Activated naive CD8-positive, alpha-beta T cell treated with anti-CD3 and anti-CD28 coated beads, Interleukin-2, amount 10 ng/mL, durations not matched to agents 7 days and 5 days (primary cell): ENCODE measurements at places on chromosomes 12 and 14.

DNA sequence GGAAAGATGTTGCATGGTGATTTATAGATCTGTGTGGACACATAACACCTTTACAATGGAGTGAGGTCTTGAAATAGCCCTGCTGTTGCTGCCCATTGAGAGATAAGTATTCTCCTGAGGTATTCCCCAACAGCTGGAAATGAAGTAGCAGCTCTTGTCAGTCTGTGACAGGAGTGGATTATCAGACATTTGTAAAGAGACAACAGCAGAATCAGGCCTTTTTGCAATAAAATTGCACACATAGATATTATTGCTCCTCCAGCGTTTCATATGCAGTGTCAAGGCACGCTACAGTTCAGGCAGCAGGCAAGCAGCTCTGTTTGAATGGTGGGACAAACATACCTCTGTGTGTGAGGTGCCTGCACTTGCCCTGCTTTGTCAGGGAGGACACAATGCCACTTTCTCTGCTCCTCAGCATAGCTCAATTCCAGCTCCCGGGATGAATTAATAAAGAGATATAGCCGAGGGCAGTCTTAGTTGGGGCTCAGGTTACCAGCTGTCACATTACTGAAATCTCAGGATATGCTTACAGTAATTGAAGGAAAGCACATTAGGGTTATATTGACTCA is 49.4 kb downstream of the BICD1 start:
- DNase-seq = no peak

DNA sequence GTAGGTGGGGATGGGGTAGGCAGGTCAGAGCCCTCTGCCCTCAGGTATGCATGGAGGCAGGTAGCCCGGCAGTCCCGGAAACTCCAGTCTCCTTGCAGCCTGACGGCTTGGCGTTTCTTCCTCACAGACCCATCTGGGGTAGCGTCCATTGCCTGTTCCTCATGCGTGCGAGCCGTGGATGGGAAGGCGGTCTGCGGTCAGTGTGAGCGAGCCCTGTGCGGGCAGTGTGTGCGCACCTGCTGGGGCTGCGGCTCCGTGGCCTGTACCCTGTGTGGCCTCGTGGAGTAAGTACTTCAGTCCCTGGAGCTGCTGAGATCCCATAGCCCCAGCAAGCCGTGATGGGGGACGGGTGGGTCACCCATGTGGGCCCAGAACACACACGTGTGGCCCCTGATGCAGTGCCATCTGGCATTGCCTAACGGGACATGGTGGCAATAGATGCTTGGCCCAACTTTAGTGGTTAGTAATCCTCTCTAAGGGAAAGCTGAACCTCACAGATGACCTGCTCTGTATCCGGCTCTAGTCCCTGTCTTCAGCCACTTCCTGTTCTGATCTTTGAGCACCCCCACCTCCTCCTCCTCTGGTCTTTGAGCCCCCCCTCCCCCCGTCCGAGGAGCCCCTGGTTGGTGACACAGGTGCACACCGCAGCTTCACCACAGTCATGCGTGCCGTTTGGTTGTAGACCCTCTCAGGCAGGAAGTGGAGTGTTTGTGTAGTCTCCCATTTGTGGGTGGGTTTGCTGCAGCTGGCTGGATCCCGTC is 3.7 kb downstream of the SIVA1 start:
- peak; percentile 64 for DNase-seq

DNA sequence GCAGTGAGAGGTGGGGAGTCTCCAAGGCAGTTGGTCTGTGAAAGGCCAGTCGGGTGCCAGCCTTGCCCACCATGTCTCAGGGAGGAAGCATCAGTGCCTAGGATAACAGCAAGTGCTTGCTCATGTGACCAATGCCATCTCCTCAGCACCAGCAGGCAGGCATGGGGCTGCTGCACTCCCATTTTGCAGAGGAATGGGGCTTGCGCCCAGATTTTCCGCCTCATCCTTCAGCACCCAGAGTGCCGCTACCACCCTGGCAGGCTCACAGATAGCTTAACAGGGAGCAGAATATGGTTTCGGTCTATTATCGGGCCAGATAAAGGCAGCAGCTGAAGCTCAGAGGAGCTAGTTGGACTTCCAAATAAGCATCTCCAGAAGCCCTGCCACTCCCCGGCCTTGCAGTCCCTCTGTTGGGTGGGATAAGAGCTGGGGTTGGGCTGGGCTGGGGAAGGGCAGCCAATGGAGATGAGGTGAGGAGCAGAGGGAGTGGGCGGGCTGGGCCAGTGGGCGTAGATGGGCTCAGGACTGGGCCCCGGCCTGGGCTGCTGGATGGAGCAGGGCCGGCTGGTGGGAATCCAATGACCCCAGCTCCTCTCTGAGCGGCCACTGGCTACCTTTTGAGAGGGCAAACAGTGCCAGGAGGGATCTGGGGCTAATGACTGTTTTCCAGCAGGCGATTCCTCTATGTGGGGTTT is 8.4 kb upstream of the KRT80 start:
- no peak for DNase-seq

DNA sequence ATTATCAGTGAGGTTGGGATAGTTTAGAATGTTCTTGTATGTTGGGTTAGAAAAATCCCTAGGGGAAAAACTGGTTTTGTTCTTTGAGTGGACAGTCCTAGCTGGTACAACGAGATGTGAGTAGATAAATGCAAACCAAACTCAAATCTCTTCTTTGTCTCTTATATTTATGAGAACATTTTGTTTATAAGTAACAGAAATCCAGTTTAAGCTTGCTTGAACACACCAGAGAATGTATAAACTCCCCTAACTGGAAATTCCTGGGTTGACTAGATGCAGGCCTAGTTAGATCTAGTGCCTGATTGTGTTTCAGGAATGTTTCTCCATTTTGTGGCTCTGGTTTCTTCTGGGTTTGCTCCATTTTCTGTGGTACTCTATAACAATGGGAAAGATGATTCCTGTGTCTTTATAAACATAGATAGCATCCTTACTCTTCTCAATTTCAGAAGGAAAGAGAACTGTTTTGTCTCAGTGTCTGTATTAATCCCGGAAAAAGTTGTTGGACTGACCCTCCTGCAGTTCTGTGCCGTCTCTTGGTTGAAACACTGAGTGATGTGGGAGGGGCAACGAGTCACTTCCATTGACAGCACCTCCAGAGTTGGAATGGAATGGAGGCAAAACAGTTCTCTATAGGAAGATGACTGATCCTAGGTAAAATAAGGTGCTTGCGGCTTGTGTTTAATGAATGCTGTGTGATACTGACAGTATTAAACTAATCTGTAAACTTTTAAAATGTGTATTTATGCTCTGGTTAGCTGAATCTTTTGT is 244.8 kb downstream of the TMTC2 start:
- no peak for DNase-seq

GRCh38 chr14:105945896-105946295 is 419.5 kb downstream of the TMEM121 start:
- DNase-seq = peak; percentile 49

GRCh38 chr12:79057540-79057939 is 193.0 kb downstream of the SYT1 start:
- DNase-seq = no peak

GRCh38 chr12:116247377-116247776 is 30.1 kb downstream of the MED13L start:
- no peak for DNase-seq

DNA sequence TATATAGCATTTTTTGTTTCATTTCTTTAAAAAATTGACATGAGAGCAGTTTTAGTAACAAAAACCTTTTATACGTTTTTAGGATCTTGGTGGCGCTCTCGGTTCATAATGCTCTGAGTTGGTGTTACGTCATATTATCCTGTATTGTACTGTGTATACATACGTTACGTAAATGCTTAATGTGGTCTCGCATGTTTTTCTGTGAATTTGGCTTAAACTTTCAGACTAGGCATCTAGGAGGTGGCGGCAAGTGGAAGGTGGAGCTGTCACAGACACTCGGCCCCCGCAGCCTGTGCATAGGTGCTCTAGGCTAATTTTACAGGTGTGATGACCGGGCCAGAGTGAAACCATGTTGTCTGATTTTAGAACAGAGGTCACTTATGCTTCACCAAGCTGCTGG is 60.0 kb downstream of the PPP2R5C start:
- no peak for DNase-seq

DNA sequence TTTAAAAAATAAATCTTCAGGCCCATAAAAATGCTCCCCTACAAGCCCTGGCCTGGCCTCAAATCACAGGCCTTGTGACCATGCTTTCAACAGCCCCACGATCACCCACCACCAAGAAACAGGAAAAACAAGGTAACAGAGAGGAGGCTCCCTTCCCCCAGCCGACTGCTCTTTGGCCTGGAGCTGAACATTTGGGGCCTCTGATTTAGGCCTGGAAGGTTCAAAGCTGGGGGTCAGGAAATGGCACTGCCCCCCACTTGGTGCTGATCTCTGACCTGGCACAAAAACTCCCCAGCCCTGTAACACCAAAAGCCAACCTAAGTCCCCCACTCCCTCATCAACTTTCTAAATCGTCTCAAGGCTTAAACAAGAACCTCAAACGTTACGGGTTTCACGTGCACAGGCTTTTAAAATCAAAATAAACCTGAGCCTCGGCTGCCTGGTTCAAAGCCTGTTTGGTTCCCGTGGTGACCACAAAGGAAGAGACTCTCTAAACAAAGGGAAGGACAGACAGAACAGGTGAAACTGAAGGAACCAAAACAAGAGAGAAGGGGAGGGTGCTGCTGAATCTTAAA is 9.0 kb downstream of the ACTN1 start:
- DNase-seq = no peak

GRCh38 chr12:59600171-59600570 is 4.3 kb downstream of the SLC16A7 start:
- DNase-seq = no peak

DNA sequence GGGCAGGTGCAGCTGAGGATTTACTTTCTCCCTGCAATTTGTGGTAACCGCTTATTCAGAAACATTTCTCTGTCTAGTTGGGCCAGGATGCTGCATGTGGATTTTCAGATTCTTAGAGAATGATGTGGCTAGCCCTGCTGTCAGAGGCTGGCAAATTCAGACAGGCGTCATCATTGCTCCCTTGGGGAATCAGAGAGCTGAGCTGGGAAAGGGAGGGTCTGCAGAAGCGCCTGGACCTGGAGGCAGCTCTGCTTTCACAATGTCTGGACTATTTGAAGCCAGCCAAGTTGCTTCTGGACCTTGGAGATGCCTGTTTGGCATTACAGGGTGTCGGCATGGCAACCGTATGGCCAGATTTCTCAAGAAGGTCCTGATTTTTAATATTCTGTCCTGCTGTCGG is 3.4 kb downstream of the GALNT16 start:
- no peak for DNase-seq

GRCh38 chr14:103065861-103066260 is 8.5 kb upstream of the CDC42BPB start:
- DNase-seq = no peak

- no peak for DNase-seq
These were observed 1.2 kb downstream of the KCNK10 start for GRCh38 chr14:88321692-88322503.

- DNase-seq = no peak
These were observed 58.4 kb downstream of the SLC25A47 start for GRCh38 chr14:100381395-100382105.

DNA sequence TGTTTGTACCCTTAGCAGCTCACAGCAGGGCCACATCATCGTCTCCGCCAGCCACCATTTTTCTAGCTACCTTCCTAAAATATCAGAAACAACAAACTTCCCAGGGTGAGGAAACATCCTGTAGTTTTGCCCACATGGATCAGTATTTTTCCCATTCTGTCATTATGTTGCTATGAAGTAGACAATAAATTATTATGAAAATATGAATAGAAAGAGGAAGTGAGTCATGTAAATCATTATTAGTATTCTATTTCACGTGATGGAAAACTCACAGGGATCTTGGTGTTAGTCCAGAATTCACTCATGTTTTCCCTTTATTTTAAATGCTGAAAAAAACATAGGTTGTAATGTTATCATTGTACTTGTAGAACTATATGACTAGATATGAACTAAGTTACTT is 319.4 kb downstream of the SYT1 start:
- no peak for DNase-seq

- DNase-seq = no peak
These were observed 2.4 kb downstream of the DHRS2 start for GRCh38 chr14:23638414-23639047.

- DNase-seq = no peak
These were observed 4.0 kb downstream of the STX2 start for GRCh38 chr12:130835011-130835410.

DNA sequence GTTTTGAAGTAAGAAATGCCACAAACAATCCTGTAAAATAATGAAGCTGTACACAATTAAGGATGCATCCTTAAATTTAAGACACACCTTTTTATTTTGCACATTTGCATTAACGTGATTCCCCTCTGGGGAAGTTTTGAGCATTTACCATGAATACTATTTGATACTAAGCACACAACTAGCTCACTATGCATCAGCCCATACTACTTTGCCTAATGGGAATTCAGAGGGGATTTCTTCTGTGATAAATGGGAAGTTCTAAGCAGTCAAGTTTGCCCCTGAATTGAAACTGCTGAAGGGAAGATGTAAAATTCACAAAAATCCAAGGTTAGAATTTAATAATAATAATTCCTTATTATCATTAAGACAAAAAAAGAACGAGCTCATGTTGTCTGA is 27.4 kb downstream of the SINHCAF start:
- no peak for DNase-seq

DNA sequence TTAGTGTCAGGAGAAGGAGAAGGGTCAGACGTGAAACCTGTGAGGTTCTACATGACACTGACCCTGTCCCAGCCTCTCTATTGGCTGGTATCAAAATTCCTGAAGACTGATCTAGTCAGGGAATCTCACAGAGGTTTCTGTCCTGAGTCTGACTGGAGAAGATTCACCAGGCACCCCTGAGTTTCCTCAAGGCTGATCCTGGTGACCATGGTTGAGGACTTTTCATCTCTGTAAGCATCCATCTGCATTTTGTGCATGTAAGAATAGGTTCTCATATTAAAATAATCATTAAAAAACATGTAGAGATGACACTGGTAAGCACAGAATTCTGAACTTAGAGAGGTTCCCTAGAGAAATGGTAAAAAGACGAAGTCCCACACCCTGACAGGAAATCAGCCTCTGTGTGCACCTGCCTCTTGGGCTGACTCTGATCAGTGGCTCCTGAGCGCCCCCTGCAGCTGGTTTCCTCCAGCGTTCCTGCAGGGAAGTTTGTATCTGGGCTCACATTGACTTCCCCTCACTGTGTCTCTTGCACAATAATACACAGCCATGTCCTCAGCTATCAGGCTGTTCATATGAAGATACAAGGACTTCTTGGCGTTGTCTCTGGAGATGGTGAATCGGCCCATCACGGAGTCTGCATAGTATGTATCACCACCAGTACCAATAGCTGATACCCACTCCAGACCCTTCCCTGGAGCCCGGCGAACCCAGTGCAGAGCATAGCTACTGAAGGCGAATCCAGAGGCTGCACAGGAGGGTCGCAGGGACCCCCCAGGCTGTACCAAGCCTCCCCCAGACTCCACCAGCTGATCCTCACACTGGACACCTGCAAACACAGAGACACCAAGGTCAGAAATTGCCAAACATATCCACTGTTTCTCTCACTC is 991.9 kb downstream of the TMEM121 start:
- DNase-seq = peak; percentile 87

- DNase-seq = no peak
These were observed 37.4 kb upstream of the TMEM179 start for GRCh38 chr14:104641753-104642539.

- DNase-seq = no peak
These were observed 208.7 kb downstream of the RBM19 start for GRCh38 chr12:113757221-113758002.
